Vagina (tissue), 2 donors: ENCODE measurements at places on chromosomes 13 and 19.

GRCh38 chr19:35549174-35549788, 3.9 kb downstream of the TMEM147 start:
- no peak for DNase-seq

DNA sequence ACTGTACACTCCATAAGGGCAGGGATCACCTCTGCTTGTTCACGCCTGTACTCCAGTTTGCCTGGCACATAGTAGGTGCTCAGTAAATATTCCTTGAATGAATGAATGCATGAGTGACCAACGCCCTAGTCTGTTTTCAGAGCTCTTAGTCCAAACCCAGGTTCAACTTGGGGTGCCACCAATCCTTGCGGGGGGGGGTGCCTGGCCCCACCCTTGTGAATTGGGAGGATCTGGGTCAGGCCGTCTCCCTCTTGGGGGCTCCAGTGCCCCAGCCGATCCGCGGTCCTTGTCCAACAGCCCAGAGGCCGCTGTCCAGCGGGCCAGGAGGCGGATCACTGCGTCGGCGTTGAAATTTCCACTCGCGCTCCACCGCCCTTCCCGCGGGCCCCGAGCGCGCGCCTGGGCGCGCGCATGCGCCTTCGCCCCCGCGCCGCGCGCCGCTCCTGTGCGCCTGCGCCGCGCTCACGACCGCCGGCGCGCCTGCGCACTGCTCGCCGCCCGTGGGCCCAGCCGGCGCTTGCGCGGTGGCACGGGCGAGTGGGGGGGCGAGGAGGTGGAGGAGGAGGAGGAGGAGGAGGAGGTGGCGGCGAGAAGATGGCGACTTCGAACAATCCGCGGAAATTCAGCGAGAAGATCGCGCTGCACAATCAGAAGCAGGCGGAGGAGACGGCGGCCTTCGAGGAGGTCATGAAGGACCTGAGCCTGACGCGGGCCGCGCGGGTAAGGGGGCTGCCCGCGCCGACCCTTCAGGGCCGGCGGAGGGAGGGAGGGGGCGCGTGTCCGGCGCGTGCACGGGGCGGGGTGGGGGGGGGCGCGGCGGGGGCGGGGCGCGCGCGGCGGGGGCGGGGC, at the start of gene CRTC1:
Gene CRTC1 (plus strand): TSS at position 572 of the 849 bp plus-strand sequence. CDS start 23 bp downstream, at position 595.
- no peak for DNase-seq

- no peak for DNase-seq
These were observed 1.4 kb downstream of the FFAR2 start for GRCh38 chr19:35449359-35450043.

DNA sequence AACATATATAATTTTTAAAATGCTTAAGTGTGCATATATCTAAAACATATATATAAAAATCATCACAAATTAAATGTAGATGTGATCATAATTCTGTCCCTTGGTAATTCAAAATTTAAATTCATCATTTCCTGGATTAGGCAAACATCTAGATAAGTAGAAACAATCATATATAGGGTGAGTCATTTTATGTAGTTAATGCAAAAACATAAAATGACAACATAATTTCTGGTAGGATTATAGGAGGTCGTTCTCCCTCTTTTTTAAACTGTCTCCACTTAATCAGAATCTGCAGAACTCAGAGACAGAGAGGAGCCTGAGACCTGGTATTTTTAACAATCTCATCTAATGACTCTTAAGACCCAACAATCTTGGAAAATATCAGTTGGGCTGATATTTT, 333.4 kb downstream of the KCTD12 start:
- no peak for DNase-seq

- no peak for DNase-seq
These were observed 4.0 kb downstream of the KLK1 start for GRCh38 chr19:50819636-50820035.

GRCh38 chr19:42352301-42353259, 27.1 kb downstream of the MEGF8 start:
- DNase-seq: no peak

- no peak for DNase-seq
These were observed 96.6 kb downstream of the SIPA1L3 start for GRCh38 chr19:38003438-38004185.

DNA sequence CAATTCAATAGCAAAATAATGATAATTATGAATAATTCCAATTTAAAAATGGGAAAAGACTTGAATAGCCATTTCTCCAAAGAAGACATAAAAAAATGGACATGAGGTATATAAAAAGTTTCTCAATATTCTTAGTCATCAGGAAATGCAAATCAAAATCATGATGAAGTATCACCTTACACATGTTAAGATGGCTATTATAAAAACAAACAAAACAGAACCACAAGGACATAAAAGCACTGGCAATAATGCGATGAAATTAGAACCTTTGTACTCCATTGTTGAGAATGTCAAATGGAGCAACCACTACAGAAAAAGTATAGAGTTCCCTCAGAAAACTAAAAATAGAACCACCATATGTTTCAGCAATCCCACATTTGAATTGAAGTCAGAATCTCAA, 1186.1 kb downstream of the SLITRK5 start:
- no peak for DNase-seq

DNA sequence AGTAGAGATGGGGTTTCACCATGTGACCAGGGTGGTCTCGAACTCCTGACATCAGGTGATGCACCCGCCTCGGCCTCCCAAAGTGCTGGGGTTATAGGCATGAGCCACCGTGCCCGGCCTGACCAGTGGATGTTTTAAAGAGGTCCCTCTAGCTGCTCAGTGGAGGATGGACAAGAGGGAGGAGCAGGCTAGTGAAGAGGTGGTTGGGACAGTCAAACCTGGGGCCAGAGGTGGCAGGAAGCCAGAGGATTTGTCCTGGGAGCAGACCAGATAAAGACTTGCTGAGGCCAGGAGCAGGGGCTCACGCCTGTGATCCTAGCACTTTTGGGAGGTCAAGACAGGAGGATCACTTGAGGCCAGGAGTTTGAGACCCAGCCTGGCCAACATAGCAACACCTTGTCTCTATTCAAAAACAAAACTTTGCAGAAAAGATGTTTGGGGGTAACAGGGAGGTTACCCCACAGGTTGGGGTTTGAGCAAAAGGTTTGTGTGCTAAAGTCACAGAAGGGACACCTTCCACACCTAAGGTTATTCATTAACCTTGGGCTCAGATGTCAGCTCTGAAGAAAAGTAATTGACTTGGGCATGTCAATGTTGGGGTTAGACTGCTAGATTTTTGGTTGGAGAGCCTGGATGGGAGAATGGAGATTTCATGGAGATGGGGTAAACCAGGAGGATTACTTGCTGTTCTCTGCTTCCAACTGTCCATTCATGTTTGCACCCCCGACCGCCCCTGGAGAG, 9.0 kb downstream of the BCAM start:
- DNase-seq: no peak

- no peak for DNase-seq
These were observed 21.0 kb downstream of the CLEC4M start for GRCh38 chr19:7783991-7784423.

- no peak for DNase-seq
These were observed 550 bp upstream of the DLL3 start for GRCh38 chr19:39497996-39498797.

GRCh38 chr13:94113245-94113644, 366.2 kb downstream of the DCT start:
- no peak for DNase-seq

DNA sequence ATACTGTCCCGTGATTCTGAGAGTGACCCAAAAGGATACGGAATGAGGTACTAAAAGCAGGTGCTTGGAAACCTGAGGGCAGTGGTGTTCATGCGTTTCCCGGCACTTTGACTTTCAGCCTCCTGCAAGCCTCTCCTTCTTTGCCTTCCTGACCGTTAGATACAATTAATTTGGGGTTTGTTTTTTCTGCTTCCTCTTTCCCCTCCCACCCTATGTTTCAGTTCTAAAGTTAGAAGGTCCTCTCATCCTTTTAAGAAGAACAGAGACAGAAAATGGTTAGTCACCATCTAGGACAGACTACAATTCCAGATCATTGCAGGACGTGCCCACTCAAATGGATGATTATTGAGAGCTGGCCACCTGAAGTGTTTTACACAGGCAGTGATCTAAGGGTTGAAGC, 1.8 kb upstream of the LILRB4 start:
- no peak for DNase-seq

GRCh38 chr19:36379510-36379819, 464 bp upstream of the ZFP14 start:
- DNase-seq: no peak

- no peak for DNase-seq
These were observed 9.0 kb downstream of the RHPN2 start for GRCh38 chr19:33055718-33056117.

DNA sequence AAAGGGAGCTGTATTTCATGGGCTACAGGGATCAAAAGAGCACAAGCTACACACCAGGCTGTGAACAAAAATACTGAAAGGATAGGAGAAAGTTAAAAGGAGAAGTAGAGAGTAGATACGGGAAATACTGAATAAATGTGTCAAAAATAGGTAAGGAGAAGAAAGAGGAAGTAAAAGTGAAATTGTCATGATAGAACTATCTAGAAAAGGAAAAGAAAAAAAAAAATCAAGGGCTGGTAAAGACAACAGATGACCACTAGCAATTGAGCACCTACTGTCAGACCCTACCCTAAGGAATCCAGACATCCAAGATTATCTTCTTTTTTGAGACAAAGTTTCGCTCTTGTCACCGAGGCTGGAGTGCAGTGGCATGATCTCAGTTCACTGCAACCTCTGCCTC, 4.8 kb downstream of the RUBCNL start:
- no peak for DNase-seq

DNA sequence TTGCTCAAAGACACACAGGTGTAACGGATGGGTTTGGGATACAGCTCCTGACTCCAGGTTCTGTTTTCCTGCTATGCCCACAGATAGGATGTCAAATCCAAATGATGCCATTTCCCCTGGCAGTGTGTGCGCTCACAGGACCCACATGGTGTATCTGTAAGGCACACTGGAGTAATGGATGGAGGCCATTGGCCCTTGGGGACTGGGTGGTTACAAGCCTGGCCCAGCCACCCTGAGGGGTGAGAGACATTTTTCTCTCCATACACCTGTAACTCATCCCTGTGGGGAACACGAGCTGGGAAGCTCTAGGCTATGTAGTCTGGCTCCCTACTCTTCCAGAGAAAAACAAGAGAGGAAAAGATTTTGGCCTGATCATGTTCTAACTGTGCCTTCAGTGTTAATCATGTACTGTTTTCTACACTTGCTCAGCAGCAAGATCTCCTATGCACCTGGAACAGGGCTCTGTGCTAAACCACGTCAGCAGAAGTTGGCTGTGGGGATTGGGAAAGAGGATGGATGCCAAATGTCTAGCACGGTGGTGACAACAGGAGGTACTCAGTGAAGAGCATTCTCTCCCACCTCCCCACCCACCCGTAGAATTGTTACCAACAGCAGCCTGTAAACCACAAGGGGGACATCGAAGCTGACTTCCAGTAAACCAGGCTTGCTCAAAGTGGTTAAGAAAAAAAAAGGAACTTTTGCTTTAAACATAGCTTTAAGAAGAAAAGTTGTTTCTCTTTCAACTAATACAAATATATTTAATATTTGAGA, 237.0 kb downstream of the LACC1 start:
- no peak for DNase-seq

GRCh38 chr19:35224681-35225571, 3.6 kb downstream of the FAM187B start:
- peak; percentile 95 for DNase-seq

DNA sequence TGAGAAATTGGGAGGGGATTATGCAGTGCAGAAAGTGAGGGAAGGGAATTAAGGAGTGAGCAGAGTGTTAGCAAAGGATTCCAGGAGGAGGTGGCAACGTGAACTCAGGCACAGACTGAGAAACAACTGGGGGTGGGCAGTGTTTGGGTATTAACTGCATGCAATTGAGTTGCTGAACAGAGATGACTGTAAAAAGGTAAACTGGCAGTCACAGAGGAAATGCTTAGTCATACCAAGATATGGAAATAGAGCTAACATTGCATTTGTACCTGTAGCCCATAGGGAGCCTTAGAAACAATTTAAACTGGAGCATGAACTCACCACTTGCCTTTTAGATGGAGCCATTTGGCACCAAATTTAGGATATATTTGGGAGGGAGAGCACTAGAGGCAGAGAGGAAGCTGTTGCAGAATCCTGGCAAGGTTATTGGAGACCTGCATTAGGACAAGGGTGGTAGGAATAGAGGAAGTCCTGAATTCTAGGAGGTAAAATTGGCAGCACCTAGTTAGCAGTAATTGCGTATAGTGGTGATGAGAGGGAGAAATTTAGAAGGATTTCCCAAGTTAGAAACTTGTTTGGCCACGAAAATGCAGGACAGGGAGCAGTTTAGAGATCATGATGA, 100.6 kb upstream of the FRY start:
- DNase-seq: no peak

- DNase-seq: no peak
These were observed 21.9 kb downstream of the COMP start for GRCh38 chr19:18768997-18769891.

GRCh38 chr13:43086181-43086580, 62.8 kb downstream of the DNAJC15 start:
- no peak for DNase-seq

DNA sequence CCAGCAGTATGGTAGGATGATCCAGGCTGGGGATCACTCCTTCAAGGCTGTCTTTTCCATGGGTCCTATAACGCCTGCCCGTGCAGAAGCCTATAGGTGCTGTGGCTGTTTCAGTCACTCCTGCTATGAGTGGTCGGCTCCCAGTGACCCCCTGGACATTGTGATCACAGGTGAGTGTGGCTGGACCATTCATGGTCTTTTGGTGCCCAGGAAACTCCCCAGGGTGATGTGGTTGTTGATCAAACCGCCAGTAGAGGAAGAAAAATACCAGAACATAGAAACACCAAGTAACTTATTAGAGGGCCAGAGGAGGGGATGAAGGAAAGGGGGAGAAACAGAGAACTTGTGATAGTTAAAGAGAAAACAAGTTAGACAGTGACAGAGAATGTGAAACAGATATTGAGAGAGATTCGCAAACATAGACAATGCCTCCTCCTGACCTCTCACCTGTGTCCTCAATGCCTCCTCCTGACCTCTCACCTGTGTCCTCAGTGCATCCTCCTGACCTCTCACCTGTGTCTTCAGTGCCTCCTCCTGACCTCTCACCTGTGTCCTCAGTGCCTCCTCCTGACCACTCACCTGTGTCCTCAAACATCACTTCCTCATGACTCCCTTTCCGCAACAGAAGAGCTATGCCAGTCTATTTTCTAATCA, 19.4 kb downstream of the LAIR2 start:
- DNase-seq: no peak

GRCh38 chr19:7000816-7001215, 20.4 kb downstream of the MBD3L2B start:
- no peak for DNase-seq

DNA sequence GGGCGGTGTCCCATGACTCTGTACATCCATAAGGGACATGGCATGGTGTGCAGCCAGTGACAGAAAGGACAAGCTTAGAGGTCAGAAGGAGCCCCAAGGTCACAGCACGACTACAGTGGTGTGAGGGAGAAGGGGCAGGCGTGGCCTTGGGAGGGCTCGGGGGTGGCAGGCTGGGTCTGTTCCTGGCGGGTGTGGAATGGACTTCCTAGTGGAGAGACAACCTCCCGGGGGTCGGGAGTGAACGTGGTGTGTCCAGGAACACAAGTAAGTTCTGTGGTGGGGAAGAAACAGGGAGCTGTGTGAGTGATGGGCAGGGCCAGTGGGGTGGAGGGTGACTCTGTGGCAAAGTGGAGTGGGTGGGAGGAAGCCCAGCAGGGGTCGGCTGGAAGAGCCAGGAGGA, 279.3 kb downstream of the TEX29 start:
- no peak for DNase-seq
